ENCODE measurements at places on chromosomes 5 and 9.

GRCh38 chr5:176653401-176654385, 6.4 kb downstream of the TSPAN17 start:
- no peak for DNase-seq

- DNase-seq, result no peak
Measured at GRCh38 chr5:59684388-59685190, 208.9 kb downstream of the PDE4D start.

DNA sequence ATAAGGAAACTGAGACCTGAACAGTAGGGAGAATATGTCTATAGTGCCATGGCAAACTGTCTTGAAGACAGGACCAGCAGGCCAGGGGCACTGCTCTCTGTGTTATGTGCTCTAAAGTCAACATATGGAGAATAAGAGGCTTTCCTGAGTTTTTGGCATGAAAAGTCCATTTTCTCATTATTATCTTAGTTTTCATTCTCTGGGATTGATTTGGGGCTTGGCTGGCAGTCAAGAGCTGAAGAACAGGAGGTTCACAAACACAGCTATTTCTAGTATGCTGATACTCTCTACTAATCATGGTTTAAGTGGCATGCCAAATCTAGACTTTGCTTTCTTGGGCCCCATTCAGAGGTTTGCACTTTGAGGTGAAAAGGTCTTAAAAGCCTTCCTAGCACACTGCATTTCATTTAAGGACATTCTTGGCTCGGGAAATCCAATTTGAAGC, 404.4 kb downstream of the ZNF608 start:
- DNase-seq, result no peak

GRCh38 chr5:132138260-132138659, 64.7 kb downstream of the CSF2 start:
- no peak for DNase-seq

DNA sequence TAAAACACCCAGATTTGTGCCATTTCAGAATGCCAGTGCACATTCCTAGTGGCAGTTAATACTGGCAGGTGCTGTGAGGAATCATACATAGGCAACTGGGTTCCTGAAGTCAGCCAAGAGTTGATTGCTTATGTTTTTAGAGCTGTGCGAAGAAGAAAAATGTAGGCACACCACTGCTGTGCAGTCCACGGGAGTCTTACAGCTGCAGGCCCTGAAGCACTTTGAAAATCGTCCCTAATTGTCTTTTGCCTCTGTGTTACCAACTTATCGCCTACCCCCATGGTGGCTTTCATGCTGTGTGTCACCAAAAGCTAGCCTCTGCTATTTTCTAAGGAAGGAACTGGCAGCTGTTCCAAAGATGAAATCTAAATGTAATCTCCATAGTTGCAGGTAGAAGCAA, 263.9 kb downstream of the ARRDC3 start:
- no peak for DNase-seq

DNA sequence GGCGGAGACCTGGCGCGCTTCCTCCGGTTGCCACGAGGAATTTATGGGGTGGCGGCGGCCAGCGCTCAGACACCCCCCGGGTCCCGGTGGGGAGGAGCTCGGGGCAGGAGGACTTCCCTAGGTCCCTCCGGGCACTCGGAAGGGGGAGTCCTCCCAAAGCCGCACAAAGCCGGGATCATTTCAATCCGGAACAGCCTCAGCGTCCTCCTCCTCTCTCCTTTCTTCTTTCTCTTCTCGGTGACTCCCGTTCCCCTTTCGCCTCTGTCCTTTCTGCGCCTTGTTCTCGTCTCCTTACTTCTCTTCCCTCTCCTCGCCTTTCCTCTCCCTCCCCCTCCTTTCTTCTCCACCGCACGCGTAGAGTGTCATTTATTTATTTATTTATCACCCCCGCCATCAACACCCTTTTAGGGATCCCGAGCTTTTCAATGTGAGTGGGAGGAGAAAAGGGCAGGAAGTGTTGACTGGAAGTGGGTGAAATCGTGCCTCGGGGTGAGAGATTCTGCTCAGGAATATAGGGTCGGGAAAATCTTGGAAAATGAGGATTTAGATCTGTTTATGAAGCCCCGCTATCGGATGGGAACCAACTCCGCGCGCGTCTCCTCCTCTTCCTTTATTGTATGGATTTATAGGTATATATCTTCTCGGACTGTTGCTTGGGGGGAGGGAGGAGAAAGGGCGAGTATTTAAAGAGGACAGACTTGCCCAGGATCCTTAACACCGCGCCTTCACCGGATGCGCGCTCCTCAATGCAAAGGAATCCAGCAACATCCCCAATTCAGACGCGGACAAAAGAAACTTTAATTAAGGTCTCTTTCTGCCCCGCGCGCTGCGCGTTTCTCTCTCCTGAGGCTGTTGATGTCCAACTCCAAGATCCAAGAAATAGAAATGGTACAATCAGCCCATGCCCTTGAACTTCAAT, 2.0 kb upstream of the ZNF462 start:
- DNase-seq, result no peak

GRCh38 chr5:14167211-14167845, 24.2 kb downstream of the TRIO start:
- DNase-seq, result no peak

DNA sequence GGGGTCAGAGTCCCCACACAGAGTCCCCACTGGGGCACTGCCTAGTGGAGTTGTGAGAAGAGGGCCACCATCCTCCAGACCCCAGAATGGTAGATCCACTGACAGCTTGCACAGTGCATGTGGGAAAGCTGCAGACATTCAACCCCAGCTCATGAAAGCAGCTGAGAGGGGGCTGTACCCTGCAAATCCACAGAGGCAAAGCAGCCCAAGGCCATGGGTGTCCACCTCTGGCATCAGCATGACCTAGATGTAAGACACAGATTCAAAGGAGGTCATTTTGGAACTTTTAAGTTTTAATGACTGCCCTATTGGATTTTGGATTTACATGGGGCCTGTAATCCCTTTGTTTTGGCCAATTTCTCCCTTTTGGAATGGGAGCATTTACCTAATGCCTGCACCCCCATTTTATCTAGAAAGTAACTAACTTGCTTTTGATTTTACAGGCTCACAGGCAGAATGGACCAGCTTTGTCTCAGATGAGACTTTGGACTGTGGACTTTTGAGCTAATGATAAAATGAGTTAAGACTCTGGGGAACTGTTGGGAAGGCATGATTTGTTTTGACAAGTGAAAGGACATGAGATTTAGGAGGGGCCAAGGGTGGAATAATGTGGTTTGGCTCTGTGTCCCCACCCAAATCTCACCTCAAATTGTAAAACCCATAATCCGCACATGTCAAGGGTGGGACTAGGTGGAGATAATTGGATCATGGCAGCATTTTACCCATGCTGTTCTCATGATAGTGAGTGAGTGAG, 56.3 kb upstream of the ITGA1 start:
- DNase-seq, result no peak

DNA sequence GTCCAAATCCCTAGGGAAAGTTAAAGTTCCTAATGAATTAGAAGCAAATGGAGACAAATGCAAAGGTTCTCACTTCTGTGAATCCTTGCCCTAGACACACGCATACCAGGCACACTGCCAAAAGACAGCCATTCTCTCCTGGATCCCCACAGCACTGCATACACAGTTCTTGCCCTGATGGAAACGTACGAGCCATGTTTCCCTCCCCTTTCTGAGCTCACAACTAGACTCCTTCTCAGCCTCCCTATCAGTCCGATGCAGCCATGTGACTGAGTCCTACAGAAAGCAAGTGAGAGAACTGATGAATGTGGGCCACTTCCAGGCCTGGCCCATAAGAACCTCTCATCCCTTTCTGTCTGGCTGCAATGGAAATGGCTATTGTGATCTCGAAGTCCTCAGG, 92.0 kb downstream of the ZNF608 start:
- no peak for DNase-seq

- no peak for DNase-seq
Measured at GRCh38 chr9:130234340-130235260, 31.0 kb upstream of the HMCN2 start.

GRCh38 chr9:71669284-71669995, 98.9 kb downstream of the CEMIP2 start:
- DNase-seq, result no peak

GRCh38 chr5:28374492-28374967, 1336.1 kb upstream of the CDH9 start:
- no peak for DNase-seq

DNA sequence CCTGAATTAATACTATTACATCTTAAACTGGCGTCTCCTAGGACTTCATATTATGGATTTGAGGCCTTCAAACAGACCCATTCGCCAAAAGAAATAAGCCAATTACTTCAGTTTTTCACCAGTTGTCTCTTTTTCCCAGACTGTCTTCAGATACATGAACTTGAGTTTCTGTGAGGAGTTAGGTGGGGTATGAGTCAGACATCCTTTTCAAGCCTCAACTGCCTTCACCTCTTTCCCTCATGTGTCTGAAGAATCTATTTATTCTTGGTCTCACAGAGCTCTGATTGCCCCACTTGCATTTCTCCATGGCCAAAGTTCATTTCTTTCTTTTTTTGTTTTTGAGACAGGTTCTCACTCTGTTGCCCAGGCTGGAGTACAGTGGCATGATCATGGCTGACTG, 12.5 kb downstream of the WNT8A start:
- DNase-seq, result no peak

GRCh38 chr5:54995168-54995567, 9.8 kb upstream of the ESM1 start:
- DNase-seq, result no peak

GRCh38 chr5:135971701-135972100, 16.9 kb upstream of the LECT2 start:
- DNase-seq, result no peak

DNA sequence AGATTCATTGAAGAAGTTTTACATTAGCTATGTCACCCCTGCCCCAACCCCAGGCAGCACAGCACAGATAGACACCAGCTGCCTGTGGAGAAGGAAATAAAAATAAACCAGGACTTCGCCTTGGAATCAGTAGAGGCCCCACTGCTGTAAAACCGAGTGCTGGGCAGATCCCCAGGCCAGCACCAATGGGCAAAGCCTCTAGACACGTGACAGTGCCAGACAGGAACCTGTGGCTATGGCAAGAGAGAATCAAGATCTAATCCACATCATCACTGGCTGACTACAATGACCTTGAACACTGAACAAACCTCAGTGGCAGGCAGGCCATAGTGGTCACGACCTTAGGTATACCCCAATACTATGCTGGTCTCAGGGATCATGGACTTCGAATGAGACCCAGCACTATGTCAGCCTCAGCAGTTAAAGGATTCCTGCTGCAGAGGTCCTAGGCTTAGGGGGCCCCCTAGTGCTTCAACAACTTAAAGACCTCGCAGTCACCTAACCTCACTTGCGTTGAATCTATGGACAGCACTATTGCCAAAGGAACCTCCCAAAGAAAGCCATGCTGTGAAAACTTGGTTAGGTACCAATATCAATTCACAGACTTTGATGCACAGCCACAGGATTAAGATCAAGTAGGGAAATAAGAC, 2118.6 kb upstream of the C9orf72 start:
- DNase-seq, result no peak

DNA sequence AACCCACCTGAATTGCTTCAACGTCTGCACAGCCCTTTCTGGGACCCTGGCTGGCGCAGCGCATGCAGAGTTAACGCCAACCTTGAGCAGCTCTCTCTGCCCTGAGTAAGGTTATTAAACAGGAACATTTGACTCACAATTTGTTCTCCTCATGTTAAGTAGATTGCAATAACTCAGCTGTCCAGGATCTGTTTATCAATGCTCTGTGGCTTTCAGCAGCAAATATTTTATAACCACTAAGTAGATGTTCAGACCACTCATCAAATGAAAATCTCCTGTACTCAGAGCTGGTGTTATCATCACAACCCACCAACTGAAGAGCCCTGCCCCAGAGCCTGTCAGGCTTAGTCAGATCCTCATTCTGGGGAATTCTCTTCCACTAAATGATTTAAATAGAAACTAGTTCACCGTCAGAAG, 403.0 kb downstream of the ZNF608 start:
- no peak for DNase-seq

GRCh38 chr5:142922223-142922952, 152.2 kb downstream of the ARHGAP26 start:
- no peak for DNase-seq

GRCh38 chr9:137067860-137068538, 2.4 kb downstream of the SAPCD2 start:
- peak; percentile 65 for DNase-seq

GRCh38 chr5:135847976-135848375, 13.5 kb downstream of the SLC25A48 start:
- DNase-seq, result no peak

- DNase-seq, result no peak
Measured at GRCh38 chr9:97447001-97447400, 35.1 kb downstream of the TDRD7 start.

GRCh38 chr5:157965040-157965678, 106.2 kb upstream of the CLINT1 start:
- DNase-seq, result no peak

GRCh38 chr9:121498487-121499176, 1.0 kb downstream of the GGTA1 start:
- no peak for DNase-seq

DNA sequence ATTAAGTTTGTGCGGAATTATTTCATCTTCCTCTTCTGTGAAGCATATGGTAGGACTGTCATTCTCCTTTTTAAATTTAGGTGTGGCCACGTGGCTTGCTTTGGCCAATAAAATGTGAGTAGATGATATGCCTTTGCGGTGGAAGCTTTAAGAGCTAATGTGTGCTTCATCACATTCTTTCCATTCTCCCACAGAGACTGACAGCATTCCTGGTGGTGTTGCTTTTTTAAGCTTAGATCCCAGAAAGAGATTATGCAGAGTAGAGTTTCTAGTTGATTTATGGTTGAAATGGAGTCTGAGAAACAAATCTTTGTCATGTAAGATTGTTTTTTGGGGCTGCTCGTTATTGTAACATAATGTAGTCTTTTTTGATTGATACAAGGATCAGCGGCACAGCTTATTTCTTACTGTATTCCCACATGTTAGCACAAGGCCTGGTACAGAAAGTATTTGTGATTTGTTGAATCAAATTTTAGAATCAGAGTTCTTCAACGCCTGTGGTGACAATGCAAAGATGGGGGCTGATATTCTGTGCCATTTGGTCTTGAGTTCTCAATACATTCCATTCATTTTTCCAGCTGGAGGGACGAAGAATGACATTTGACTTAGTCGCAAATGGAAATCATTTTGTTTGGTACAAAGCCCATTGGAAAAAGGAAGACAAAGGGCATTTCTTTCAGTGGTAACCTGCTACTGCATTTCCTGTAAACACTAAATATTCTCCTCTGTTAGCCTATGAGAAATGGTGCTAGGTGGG, 209.9 kb upstream of the VLDLR start:
- DNase-seq, result no peak

GRCh38 chr9:10005206-10005605, 607.6 kb downstream of the PTPRD start:
- no peak for DNase-seq

DNA sequence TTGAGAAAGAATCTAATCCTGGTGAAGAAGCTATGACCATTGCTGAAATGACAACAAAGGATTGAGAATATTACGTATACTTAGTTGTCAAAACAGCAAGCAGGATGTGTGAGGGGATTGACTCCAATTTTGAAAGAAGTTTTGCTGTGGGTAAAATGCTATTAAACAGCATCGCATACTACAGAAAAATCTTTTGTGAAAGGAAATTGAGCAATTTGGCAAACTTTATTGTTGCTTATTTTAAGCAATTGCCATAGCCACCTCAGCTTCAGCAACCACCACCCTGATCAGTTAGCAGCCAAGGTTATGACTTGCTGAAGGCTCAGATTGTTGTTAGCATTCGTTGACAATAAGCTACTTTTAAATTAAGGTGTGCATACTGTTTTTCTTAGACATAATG, 22.5 kb upstream of the ARL14EPL start:
- no peak for DNase-seq

Measured in stimulated activated CD8-positive, alpha-beta memory T cell treated with anti-CD3 and anti-CD28 coated beads, Interleukin-7, amount 100 ng/mL, for 1 hour (primary cell).